ENCODE measurements at places on chromosomes 4 and X.

- no peak for DNase-seq
Measured at GRCh38 chr4:23881674-23882337, 8.0 kb downstream of the PPARGC1A start.

GRCh38 chrX:100696699-100697351 is 35.1 kb downstream of the SYTL4 start:
- no peak for DNase-seq

DNA sequence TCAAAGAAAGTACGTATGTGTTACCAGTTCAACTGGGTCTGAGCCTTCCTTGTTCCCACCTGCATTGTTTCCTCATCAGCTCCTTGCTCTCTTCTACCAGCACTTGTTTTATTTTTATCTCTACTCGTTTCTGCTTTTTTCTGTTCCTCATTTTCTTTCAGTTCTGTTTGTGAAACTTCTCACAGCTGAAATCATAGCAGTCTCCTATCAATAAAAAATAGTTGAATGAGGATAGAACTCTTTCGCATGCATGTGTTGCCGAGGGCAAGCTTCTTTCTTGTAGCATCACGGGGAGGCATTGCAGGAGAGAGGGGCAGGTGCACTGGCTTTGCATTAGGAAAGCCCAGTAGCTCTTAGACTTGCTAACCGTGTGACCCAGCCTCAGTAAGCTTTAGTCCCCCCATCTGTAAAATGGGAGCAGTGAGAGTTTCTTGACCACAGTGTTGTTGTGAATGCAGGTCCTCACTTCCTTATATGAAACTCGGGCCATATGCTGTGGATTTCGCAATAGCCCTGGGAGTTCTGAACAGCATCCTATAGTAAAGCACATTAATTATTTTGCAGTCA is 24.7 kb downstream of the OFD1 start:
- no peak for DNase-seq

- peak; percentile 19 for DNase-seq
Measured at GRCh38 chrX:17553469-17553868, 178.5 kb downstream of the NHS start.

DNA sequence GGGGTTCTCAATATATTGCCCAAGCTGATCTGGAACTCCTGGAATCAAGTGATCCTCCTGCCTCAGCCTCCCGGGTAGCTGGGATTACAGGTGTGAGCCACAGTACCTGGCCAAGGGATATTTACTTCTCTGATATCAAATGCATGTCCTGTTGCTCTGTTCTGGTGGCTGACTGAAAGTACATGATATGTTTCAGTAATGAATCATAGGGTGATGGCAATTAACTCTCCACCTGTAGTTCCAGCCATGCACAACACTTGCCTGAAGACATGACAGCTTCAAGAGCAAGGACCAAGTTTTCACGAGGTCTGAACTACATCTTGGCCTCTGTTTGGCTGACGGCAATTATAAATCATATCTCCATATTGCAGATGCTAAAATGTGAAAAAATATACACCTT is 9.1 kb downstream of the ZCCHC4 start:
- no peak for DNase-seq

GRCh38 chrX:74434336-74434735 is 13.0 kb downstream of the SLC16A2 start:
- no peak for DNase-seq

GRCh38 chr4:2962614-2963174 is 512 bp downstream of the NOP14 start:
- DNase-seq = peak; percentile 3

DNA sequence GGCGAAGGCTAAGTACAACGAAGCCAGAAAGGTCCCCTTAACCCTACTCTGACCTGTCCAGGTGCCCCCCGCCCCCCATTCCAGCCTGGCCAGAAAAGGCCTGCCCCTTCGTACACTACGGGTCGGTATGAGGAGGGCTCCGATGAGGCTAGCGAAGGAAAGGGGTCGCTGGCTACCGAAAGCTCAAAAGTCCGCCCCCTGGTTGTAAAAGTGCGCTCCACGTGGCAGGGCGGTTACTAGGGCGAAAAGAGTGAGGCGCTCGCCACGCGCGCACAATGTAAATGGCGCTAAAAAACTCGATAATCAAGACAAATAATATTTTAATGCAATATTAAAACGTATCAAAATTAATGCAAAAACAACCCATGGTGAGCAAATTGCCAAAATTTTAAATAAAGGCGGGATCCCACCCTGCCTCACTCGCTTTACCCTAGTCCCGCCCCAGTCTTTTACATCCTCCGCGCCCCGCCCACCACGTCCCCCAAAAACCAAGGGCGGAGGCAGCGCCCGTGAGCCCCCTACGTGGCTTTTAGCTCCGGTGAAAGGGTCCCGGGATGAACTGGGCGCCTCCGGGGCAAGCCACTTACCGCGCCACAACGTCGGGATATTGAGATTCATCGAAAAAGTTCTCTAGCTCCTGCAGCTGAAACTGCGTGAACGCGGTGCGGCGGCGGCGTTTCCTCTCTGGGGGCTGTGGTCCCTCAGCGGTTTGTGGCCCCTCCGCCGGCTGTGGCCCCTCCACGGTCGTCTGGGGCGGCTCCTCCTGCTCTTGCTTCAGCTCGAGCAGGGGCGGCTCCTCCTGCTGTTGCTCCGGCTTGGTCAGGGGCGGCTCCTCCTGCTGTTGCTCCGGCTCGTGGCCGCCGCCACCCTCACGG is 929 bp downstream of the ESX1 start:
- no peak for DNase-seq

DNA sequence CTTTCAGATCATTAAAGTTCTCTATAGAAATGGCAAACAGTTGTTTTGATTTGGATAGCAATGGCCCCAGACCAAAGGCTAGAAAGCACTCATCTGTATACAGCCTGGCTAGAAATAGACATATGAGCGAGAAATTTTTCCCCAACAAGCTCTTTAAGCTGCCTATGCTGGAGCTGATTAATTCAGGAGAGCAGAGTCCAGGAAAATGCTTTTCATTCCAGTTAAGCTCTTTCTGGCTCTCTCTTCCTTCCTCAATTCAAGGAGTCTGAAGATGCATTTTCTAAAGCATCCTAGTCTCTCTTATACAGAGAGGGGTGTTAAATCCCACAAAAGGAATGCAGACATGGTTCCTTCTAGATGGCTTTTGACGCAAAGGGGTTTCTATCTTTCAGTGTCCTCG is 141.7 kb upstream of the RAI2 start:
- DNase-seq = no peak

DNA sequence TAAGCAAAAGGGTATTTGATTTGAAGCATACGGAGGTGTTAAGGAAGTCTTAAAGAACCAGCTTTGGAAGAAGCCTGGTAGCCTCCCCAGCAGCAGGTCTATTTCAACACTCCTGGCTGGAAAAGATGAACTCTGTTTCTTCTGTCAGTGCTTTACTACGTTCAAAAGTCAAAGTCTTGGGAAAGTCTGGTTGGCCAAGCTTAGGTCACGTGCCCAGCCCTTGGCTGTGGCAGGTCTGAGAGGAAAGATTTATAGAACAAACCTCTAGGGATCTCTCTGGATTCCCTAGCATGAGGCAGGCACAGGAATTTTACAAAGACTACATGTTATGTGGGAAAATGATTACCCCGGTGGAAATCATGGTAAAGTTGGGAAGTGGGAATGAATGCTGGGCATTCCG is 8.6 kb upstream of the ARHGAP10 start:
- DNase-seq = no peak

GRCh38 chr4:1216869-1217294 is 32.0 kb downstream of the CTBP1 start:
- no peak for DNase-seq

DNA sequence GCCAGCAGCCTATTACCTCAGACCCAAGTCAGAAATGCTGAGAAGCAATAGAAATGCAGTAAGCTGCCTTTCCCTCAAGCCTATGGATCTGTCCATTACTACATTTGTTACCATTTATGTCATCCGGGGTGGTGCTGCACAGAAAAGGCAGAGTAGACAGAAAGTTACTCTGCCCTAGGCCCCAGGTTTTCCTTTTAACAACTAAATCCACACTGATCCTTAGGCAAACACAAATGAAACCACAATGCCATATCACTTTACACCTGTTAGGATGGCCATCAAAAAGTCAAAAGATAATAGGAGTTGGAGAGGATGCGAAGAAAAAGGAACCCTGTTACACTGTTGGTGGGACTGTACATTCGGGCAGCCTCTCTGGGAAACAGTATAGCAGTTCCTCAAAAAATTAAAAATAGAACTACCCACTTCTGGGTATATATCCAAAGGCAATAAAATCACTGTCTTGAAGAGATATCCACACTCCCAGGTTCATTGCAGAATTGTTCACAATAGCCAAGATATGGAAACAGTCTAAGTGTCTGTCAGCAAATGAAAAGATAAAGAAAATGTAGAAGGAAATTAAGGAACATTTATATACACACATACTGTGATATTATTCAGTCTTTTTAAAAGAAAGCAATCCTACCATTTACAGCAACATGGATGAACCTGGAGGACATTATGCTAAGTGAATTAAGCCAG is 186.3 kb downstream of the NWD2 start:
- DNase-seq = no peak

DNA sequence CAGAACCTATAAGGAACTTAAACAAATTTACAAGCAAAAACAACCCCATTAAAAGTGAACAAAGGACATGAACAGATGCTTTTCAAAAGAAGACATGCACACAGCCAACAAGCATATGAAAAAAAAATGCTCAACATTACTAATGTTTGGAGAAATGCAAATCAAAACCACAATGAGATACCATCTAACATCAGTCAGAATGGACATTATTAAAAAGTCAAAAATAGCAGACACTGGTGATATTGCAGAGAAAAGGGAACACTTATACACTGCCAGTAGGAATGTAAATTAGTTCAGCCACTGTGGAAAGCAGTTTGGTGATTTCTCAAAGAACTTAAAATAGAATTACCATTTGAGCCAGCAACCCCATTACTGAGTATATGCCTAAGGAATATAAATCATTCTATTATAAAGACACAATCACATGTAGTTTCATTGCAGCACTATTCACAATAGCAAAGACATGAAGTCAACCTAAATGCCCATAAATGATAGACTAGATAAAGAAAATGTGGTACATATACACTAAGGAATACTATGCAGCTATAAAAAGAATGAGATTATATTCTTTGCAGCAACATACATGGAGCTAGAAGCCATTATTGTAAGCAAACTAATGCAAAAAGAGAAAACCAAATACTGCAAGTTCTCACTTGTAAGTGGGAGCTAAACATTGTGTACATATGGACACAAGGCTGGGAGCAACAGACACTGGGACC is 1509.4 kb downstream of the TECRL start:
- no peak for DNase-seq

- DNase-seq = no peak
Measured at GRCh38 chrX:74292808-74293123, 11.2 kb upstream of the ZCCHC13 start.

GRCh38 chr4:87038837-87039615 is 104.2 kb downstream of the AFF1 start:
- DNase-seq = peak; percentile 50

- no peak for DNase-seq
Measured at GRCh38 chrX:42384956-42385355, 393.0 kb downstream of the PPP1R2C start.

GRCh38 chr4:184265546-184266351 is 48.1 kb upstream of the ENPP6 start:
- no peak for DNase-seq

GRCh38 chr4:183318656-183319055 is 1.4 kb downstream of the CLDN22 start:
- DNase-seq = no peak

- no peak for DNase-seq
Measured at GRCh38 chr4:124427095-124427767, 285.3 kb downstream of the ANKRD50 start.

DNA sequence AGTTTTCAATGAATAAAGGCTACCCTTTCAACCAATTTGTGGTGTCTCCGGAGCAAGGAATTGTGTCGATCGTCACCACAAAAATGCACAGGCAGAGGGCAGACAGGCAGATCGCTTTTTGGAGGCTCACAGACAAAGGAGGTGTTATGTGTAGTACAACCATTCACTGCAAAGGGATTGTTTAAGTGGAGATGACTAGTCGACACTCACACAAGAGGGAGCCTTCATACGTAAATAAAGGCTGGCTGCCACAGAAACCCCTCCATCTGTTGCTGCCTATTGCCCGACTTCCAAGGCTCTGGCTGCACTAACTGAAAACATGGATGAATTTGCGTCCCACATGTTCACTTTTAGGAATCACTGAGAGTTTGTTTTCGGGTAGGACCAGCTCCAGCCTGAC is 281.1 kb downstream of the NKX6-1 start:
- DNase-seq = no peak

DNA sequence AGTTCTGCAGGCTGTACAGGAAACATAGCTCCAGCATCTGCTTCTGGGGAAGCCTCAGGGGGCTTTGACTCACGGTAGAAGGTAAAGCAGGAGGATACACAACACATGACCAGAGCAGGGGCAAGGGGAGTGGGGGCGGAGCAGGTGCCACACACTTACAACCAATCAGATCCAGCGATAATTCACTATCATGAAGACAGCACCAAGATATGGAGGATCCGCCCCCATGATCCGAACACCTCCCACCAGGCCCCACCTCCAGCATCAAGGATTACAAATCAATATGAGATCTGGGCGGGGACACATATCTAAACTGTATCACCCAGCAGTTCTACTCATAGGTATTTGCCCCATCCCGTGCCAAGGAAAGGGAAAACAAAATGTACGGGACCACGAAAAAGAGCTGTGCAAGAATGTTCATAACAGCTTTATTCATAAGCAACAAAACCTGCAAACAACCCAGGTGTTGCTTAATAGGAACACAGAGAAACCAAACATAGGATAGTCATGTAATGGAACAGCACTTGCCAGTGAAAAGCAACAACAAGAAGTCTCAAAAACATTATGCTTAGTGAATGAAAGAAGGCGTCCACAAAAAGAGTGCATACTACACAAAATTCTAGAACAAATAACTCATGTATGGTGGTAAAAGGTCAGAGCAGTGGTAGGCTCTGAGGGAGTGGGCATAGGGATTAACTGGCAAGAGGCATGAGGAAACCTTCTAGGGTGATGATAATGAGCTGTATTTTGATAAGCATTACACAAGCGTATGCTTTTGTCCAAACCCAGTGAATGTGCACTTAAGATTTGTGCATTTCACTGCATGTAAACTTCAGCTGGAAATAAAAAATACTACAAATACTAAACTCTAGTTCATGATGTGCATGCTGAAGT is 130.9 kb upstream of the FAM9B start:
- no peak for DNase-seq

DNA sequence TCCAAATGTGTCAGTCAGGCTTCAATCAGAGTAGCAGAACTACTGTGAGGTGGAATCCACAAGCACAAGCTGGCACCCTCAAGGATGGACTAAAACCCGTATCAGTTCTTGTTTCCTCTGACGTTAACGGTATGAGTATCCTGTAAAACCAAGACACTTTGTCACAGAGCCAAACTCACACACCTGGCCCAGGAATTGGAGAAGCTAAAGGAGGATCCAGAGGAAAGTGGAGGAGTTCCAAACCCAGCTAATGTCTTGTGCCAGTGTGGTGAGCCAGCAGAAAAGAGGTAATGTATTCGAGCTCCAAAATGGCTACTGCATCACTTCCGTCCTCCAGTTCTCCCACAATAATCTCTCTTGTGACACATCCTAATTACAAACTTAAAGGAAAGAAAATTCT is 44.7 kb downstream of the ATP1B4 start:
- no peak for DNase-seq

GRCh38 chr4:105107095-105107856 is 39.4 kb upstream of the TET2 start:
- DNase-seq = no peak
